ENCODE measurements at places on chromosomes 1 and 21. TPM values are rescaled to one million over a fixed set of nuclear protein-coding genes. Genes with fewer than 3 reads are reported as not detected.

The RPE65 gene
- total RNA-seq, result not detected

The HRNR gene
- not detected for total RNA-seq

The ACADM gene
- 25.6 TPM for total RNA-seq

The LRRC38 gene
- not detected for total RNA-seq

The SPRR4 gene
- total RNA-seq, result not detected

The ALX3 gene
- total RNA-seq, result not detected

The TNFSF4 gene
- total RNA-seq, result not detected

The SELL gene
- 0.20 TPM for total RNA-seq

The PTPN7 gene
- total RNA-seq, result not detected

The FMO1 gene
- not detected for total RNA-seq

The ALPL gene
- 0.22 TPM for total RNA-seq

The IQGAP3 gene
- 20.9 TPM for total RNA-seq

The ATAD3B gene
- total RNA-seq, result 3.0 TPM

The SLAMF9 gene
- total RNA-seq, result 0.24 TPM

The NBPF19 gene
- 3.5 TPM for total RNA-seq

The CD52 gene
- not detected for total RNA-seq

The CCDC190 gene
- not detected for total RNA-seq

The NHLH1 gene
- 0.48 TPM for total RNA-seq

The UMODL1 gene
- total RNA-seq, result not detected

The CYB5RL gene
- total RNA-seq, result 3.3 TPM

The WNT3A gene
- not detected for total RNA-seq

The REG4 gene
- total RNA-seq, result not detected

The GABRD gene
- 0.77 TPM for total RNA-seq

The EPS8L3 gene
- 1.3 TPM for total RNA-seq

The SPRR2E gene
- not detected for total RNA-seq

The TNFRSF1B gene
- 0.21 TPM for total RNA-seq

The SPATA21 gene
- total RNA-seq, result 0.05 TPM

The CAPN8 gene
- total RNA-seq, result 0.68 TPM
